ENCODE measurements at places on chromosomes 7 and 10.

GRCh38 chr7:106083717-106084116, 28.4 kb downstream of the SYPL1 start:
- DNase-seq, result no peak

DNA sequence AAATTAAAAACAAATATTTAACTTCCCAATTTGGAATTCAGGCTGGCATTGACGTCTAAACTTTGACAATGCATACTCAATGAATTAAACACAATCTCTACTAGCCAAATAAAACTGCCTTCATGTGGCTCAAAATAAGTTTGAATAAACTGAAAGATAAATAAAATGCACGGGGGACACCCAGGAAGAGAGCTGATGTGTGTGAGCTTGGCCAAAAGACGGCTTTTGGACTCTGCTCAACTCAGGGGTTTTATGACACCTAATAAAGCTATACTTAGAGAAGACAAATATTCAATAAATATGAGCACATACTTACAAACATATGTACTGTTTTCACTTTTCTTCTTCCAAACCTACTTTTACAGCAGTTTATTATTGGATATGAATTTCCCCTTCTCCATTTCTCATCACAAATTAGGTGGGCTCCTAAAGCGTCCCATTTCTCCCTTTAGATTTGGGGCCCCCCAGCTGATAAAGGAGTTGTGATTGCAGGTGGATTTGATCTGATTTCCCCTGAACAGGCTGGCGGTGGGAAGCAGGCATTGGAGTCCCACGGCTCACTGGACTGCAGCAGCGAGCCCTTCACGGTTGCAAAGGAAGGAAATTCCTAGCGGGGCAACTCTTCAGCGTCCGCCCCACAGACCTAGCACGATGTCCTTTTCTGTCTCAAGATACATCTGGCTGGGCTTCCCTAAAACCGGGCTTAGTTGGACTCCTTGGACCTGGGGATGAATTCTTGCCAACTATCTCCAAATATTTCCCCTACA, 79.6 kb downstream of the INSIG1 start:
- no peak for DNase-seq

DNA sequence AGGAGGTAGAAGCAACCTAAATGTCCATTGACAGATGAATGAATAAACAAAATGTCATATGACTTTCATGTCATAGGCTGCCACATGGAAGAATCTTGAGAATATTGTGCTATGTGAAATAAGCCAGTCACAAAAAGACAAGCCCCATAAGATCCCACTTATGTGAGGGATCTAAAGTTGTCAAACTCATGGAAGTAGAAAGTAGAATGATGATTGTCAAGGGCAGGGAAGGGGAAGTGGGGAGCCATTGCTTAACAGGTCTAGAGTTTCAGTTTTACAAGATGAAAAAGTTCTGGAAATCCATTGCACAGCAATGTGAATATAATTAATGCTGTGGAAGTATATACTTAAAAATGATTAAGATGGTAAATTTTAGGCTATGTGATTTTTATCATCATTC, 229.3 kb upstream of the KMT2E start:
- DNase-seq, result no peak

DNA sequence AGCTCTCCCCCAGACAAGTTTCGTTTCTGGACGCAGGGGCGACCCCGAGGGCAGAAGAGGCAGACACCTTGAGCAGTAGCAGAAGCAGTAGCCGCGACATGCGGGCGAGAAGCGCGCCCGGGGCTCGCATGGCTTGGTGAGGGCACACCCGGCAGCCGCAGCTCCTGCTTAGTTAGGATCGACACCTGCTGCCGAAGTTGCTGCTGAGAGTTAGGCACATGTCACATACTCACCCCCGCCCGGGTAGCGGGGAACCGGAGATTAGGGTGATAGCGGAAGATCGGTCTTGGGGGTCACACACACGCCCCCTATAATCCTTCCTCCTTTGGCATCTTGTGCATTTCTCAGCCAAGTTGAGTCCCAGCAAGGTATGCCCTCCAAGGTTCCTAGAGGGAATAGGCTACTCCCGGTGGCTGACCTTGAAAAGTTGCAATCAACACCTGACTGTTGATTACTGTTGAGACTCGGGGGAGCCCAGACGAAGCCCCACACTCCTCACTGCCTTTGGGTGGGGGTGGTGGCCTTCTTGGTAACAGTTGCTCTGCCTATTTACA, 668 bp downstream of the GPR37 start:
- DNase-seq, result peak; percentile 54

DNA sequence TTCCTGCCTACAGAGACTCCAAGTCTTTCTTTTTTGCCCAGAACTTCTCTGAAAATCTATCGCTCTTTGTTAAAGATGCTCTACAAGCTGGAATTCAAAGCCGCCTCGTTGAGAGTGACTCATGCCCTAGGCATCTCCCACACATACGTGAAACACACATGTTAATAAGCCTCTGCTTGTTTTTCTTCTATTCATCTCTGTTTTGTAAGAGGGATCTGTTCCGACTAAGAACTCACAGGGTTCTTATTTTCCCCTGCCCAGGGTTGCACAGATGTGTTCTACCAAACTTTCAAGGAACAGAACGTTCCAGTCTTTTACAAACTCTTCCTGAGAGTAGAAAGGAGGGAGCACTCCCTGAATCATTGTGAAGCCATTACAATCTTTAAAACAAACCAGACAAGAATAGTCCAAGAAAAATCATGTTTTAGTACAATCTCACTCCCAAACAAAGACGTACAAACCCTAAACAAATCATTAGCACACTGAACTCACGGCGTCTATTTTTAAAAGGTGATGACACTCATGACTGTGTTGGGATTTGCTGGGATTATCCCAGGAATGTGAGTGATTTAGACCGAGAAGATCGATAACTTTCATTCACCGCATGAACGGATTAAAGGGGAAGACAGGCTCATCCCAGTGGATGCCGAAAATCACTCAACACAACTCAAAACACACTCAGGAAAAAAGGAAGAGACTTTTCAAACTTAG, 55.3 kb upstream of the INPP5A start:
- DNase-seq, result no peak

DNA sequence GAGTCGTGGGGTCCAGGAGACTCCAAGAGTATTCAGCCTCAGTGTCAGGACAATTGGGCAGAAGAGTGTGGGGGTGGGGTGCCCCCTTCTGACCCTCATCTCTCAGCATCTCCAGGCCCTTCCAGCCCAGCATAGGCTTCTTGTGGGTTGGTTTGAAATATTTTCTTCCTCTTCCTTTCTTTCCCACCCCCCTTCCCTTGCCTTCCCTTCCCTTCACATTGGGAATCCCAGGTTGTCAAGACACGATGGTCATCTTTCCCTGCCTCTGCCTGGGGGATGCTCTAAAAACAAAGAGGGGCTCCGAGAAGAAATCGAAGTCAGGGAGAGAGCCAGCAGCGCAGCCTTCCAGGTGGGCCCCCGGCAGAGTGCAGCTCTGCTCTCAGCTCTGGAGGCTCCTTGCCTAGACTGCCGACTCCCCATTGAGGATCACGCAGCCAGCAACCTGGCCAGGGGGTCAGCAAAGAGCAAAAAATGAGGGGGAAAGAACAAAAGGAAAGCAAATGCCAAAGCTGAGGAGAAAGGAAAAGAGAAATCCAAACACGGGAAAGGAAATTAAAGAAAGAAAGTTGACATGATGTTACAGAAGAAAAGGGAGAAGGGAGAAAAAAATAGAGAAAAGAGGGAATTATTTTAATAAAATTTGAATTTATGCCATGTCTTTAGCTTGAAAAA, 1.5 kb downstream of the PAX2 start:
- peak; percentile 29 for DNase-seq

DNA sequence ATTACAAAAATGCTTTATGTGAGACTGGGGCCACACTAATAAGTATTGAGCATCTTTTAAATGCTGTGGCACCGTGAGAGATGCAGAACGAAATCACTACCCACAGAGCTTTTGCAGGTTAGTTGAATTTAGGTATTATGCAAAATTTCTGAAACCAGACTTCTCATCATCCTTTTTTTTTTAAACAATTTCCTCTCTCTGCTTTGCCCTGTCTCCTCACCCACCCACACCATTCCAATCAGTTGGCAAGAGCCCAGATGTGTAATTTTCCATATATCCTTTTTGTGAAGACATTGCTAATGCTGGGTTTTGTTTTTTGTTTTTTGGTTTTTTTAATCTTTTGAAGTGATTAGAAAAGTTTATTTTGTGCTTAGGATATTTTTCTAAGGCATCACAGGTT, 1.1 kb downstream of the YAE1 start:
- DNase-seq, result no peak

GRCh38 chr7:128922496-128923410, 12.2 kb upstream of the KCP start:
- no peak for DNase-seq

DNA sequence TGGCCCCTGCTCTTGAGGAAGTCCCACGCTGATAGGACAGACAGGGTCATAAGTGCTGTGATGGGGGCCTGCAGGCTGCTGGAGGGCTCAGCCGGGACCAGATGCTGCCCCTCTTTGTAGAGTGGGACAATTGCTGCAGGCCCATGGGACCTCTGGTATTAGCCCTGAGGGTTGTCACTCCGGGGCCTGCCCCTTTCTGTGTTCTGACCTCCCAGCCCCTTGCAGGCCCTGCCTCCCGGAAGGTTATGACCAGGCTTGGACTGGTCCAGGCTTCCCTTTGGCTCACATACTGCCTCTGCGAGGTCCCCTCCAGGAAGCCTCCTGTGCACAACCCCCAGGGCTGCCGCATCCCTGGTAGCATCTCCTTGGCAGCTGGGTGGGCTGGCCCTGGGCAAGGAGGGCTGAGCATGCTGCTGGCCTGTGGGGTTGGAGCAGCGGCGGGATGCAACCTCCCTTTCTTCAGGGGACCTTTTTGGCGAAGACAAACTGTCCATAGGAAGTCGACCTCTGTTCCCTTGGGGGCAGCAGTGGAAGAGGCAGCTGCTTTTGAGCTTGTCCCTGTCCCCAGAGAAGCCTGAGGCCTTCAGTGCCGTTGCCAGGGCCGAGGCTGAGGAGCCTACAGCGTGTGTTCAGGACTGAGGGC, 8.8 kb downstream of the LIMK1 start:
- DNase-seq, result no peak

- DNase-seq, result no peak
These were observed 573.8 kb downstream of the POM121L12 start for GRCh38 chr7:53609185-53609584.

DNA sequence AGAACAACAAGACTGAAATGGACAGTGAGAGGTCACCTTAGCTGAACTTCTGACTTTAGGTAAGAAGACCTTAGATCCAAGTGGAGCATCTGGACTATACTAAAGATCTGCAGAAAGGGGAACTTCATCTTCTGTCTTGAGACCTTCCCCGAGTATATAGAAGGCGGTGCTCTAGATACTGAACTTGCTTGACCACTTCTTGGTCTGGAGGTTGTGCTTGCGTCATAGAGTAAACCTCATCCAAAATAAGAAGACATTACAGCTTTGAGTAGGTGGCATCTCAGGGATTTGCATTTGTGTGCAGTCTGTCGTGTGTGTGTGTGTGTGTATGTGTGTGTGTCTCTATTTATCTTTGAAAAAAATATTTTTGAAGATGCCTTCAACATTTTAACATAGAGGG, 157.5 kb downstream of the CHN2 start:
- no peak for DNase-seq

DNA sequence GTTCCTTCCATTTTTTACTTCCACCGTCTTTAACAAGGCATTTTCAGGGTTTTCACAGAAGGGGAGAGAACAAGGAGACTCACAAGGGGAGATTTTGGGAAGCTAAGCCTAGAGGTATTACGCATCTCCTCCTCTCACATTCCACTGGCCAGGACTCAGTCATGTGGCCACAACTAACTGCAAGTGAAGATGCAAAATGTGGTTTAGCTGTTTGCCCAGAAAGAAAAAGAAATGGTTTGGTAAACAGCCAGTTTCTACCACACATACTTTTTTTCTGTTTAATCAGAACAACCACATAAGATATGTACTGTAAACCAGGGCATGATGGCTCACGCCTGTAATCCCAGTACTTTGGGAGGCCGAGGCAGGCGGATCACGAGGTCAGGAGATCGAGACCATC, 21.4 kb upstream of the HELLS start:
- DNase-seq, result peak; percentile 9

DNA sequence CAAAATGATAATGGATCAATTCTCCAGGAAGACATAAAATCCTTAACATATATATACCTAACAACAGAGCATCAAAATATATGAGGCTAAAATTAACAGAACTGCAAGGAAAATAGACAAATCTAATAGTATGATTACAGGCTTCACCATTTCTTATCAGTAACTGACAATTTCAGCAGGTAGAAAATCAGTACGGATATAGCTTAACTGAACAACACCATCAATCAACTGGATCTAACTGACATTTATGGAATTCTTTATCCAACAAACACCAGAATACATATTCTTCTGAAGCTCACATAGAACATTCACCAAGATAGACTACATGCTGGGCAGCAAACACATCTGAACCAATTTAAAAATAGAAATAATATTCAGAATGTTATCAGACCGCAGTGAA, 121.1 kb upstream of the CDC14C start:
- DNase-seq, result no peak

DNA sequence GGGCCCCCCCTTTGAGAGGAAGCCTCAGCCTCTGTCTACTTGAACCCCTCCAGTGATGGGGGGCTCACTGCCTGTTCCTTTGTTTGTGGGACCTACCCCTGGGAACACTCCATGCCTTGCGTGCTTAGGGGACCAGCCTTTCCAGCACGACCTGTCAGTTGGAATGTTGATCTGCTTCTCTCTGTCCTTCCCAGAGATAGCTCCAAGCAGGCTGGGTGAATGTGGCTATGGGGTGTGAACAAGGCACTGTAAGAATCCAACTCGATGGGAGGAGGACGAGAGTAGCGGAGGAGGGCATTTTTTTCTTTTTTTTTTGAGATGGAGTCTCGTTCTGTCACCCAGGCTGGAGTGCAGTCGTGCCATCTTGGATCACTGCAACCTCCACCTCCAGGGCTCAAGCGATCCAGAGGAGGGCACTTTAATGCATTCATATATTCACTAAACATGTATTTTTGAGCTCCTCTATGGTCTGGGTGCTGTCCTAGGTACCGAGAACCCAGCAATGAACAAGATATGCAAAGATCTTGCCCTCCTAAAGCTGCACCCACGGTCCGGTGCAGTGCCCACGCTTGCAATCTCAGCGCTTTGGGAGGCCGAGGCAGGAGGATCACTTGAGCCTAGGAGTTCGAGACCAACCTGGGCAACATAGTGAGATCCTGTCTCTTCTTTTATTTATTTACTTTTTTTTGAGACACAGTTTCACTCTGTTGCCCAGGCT, 8.5 kb downstream of the CLIP2 start:
- DNase-seq, result no peak

- DNase-seq, result no peak
These were observed 379.7 kb upstream of the AUTS2 start for GRCh38 chr7:69218576-69218975.

DNA sequence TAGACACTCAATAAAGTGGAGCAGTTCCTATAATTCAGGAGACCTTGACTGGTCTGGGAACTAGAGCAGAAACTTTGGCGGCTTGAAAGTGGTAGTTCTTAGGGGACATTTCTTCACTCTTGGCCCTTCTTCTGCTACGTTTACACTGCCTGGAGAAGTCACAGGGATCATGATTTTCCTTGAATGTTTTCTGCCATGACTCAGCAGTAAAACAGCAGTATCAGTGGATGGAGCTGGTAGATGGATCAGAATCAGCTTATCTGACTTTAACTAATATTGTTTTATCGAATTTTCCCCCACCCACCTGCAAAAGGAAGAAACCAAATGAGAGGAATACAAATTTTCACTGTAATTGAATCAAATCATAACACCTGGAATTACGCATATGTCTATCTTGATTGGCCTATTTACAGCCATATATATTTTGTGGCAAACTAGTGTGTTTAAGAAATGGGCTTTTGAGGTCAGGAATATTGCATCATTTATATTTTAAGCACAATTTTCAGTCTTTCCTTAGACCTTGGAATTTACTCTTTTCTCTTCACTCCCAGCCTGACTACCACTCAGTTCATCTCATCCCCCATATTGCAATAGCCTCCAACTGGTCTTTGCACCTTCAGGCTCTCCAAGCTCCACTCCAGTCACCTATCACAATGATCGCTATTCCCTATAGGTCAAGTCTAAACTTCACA, 14.9 kb upstream of the DLX5 start:
- DNase-seq, result no peak

Data from GM13977 (cell line).